ENCODE measurements at places on chromosomes 16 and 17. TPM values are rescaled to one million over a fixed set of nuclear protein-coding genes. Genes with fewer than 3 reads are reported as not detected.

KRTAP4-4 gene
- total RNA-seq, result not detected

CDH5 gene
- total RNA-seq, result 0.83 TPM

C17orf113 gene
- total RNA-seq, result 0.14 TPM

OTOP3 gene
- total RNA-seq, result not detected

RUNDC3A gene
- 0.43 TPM for total RNA-seq

POLG2 gene
- 10.5 TPM for total RNA-seq

CMTM2 gene
- not detected for total RNA-seq

NPIPA8 gene
- not detected for total RNA-seq

KRT9 gene
- total RNA-seq, result not detected

RBL2 gene
- 37.4 TPM for total RNA-seq

SLC52A1 gene
- total RNA-seq, result 0.14 TPM

CCT6B gene
- 3.0 TPM for total RNA-seq

All from smooth muscle cell of bladder (primary cell).